ENCODE measurements at places on chromosomes 11 and 22. TPM values are rescaled to one million over a fixed set of nuclear protein-coding genes. Genes with fewer than 3 reads are reported as not detected.

The TRPM5 gene
- polyA plus RNA-seq: not detected

The MUC6 gene
- not detected for polyA plus RNA-seq

The OR52H1 gene
- not detected for polyA plus RNA-seq

The CLMP gene
- 103 TPM for polyA plus RNA-seq

The OR9G4 gene
- not detected for polyA plus RNA-seq
